ENCODE measurements at places on chromosomes 13 and 19.

- DNase-seq = no peak
These were observed 21.7 kb downstream of the PHF11 start for GRCh38 chr13:49517461-49517860.

GRCh38 chr13:110937511-110938285 is 22.8 kb upstream of the ANKRD10 start:
- DNase-seq = no peak

GRCh38 chr19:50710094-50710493 is 9.5 kb downstream of the SHANK1 start:
- no peak for DNase-seq

DNA sequence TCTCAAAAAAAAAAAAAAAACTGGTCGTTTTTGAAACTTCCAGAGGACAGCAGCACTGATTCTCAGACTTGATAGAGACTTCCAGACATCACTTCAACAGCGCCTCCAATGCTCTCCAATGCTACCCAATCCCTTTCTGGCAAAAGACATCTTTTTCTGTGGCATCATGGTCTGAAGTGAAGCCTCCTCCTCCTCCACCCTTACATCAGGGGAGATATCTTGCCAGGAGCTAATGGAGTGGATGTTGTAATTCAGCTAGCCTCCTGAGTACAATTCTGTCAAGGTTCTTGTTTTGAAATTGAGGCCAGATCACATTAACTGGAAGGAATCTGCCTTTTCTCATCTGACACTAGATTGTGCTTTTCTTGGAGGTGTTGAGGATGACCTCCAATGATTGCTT is 24.2 kb downstream of the FXYD5 start:
- no peak for DNase-seq

GRCh38 chr19:52662631-52663030 is 24.5 kb upstream of the ZNF83 start:
- DNase-seq = no peak

DNA sequence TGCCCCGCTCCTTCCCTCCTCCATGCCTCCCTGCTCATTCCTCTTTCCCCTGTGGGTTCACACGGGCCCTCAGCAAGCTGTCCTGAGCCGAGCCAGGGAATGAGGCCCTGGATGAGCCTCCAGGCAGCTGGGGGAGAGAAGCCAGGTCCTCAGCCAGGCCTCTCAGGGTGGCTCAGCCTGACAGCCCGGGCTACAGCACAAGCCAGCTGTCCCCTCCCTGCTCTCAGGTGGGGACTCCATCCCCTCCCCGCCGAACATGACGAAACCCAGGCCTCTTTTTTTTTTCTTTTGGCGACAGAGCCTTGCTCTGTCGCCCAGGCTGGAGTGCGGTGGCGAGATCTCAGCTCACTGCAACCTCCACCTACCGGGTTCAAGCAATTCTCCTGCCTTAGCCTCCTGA is 40.0 kb upstream of the MATK start:
- DNase-seq = no peak

DNA sequence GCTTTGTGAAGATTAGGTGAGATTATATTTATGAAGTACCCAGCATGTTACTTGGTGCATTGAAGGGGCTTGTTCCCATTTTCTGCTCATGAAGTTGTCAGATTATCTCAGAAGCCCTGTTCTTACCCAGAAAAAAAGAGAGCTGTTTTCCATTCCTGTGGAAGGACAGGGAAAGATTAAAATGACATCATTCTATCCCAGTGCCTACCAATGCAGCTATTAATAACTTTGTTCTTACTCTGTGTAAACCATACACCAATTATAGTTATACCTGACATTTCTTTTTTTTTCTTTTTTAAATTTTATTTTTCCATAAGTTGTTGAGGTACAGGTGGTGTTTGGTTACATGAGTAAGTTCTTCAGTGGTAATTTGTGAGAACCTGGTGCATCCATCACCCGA is 18.6 kb downstream of the ZNF507 start:
- DNase-seq = no peak

GRCh38 chr13:24292481-24292880 is 16.9 kb upstream of the C1QTNF9 start:
- DNase-seq = no peak

DNA sequence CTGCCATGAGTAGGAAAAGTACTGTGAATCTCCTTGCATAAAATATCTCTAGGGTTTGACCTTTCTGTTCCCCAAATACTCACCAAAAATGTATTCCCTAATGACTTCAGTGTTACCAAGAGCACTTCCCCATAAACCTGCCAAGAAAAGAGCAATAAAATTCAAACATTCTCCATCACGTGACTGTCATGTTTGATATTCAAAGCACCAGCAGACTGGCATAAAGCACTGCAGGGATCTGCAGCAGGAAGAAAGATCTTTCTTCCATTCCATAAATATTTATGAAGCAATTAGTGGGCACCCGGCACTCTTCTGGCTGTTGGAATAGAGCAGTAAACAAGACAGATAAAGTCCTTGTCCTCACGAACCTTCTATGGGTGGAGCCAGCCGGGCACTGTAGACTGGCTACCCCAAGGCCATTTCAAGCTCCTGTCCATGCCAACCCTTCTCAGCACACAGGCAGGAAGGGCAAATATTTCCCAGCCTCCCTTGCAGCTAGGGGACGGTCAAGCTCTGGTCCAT is 20.3 kb downstream of the PLA2G4C start:
- DNase-seq = no peak

DNA sequence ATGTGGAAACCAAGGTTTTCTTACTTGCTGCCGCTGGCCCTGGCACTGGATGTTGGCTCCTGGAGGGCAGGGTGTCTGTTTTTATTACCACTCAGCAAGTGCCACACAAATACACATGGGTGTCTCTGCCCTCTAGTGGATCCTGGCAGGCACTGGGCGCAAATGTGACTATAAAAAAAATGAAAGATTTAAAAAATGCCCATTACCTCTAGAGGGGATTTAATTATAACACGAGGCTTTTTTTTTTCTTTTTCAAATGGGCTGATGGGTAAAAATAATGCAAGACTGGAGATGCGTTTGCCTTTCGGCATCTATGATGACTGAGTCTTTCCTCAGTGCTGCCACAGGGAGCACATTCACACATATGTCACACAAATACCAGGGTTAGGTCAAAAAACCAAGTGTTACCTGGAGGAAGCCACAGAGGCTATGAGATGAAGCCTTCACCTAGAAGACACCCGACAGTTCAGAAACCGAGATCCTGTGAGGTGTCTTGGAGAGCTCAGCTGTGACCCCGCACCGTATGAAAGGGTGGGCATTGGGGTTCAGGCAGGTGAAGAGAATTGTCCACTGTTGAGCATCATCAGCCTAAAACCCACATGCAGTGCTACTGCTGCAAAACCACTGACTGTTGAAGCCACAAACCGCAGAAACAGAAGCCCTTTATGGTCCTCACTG is 25.7 kb downstream of the CHAMP1 start:
- DNase-seq = no peak

- DNase-seq = no peak
These were observed 417.3 kb downstream of the DIAPH3 start for GRCh38 chr13:59746291-59746962.

DNA sequence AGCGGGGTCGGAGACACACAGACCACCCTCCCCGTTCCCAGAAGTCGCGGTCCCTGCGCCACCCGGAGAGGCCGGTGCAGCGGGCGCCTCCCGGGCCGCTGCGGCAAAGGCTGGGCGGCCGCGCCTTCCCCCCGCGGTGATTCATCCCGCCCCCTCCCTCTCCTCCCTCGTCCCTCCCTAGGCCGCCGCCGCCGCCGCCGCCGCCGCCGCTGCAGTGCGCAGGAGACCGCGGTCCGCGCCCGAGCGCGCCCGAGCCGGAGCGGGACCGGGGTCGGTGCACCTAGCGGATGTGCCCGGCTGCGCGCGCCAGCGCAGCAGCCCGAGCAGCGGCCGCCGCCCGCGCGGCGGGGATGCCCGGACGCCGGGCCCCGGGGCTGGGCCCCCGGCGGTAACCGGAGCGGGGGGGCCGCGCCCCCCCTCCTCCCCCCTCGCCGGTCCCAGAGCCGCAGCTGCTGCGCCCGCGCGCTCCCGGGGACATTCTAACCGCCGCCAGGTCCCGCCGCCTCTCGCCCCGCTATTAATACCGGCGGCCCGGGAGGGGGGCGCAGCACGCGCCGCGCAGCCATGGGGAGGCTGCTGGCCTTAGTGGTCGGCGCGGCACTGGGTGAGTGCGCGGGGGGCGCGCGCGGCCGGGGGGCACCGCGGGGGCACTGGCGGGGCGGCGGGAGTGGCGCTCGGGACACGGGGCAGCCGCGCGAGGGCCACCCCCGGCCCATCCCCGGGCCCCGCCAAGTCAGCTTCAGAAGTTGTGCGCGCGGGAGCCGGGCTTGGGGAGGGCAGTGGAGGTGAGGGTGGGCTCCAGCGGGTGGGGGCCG is at the start of gene SCN1B:
SCN1B (plus strand) TSS at position 214 of the 815 bp plus-strand sequence; CDS start at position 565, 351 bp downstream.
- no peak for DNase-seq

- no peak for DNase-seq
These were observed 3.7 kb upstream of the TYROBP start for GRCh38 chr19:35911790-35912189.

- peak; percentile 50 for DNase-seq
These were observed 31.5 kb downstream of the COL4A2 start for GRCh38 chr13:110338441-110339101.

- no peak for DNase-seq
These were observed 48.2 kb downstream of the PIN1 start for GRCh38 chr19:9883231-9883758.

DNA sequence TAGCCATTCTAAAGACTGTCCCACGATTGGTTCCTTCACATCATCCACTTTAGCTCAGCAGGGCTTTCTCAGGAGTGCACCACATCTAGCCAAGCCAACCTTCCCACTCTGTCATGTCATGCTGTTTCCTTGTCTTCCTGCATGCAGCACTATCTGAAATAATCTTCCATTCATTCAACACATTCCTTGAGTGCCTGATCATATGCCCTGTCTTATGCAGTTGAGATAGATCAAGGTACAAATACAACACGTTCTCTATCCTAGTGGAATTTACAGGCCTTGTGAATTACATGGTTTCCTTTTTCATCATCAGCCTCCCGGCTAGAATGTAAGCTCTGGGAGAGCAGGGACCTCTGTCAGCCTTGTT is 6.8 kb upstream of the MRPS31 start:
- DNase-seq = no peak

GRCh38 chr13:103325672-103326071 is 259.5 kb upstream of the SLC10A2 start:
- DNase-seq = no peak

GRCh38 chr13:76271728-76272232 is 614.4 kb downstream of the KCTD12 start:
- no peak for DNase-seq

DNA sequence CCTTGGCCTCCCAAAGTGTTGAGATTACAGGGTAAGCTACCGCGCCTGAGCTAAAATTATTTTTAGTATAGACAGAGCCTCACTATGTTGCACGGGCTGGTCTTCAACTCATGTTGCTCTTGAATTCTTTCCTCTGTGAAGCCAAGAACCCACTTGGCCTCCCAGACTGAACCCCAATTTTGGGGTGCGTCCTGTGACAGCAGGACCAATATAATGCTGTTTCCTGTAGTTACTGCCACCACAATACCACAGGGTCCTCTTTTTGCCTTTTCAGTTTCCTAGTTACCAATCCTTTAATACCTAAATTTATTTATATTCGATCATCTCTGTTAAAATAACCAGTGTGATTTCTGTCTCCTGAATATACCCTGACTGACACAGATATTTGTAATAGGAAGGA is 32.9 kb downstream of the TSKS start:
- DNase-seq = no peak

- no peak for DNase-seq
These were observed 423.8 kb downstream of the KLF5 start for GRCh38 chr13:73482556-73482955.

DNA sequence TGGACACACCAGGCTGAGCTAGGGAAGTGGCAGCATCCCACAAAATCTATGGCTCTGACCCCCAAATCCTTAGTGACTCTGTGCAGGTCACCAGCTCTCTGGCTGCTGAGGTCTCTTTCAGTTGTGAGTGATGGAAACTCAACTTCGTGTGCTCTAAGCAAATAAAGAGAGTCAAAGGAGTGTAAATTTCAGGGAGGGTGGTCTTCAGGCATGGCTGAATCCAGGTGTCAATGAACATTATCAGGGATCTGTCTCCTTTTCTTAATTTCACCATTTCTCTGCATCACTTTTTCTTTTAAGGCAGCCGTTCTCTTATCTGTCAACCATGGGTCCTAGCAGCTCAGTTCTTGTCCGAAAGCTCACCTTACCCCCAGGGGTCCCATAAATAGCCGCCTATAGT is 6.2 kb downstream of the CYP4F12 start:
- DNase-seq = no peak

- DNase-seq = no peak
These were observed 68.7 kb upstream of the CACNA1A start for GRCh38 chr19:13574933-13575332.

DNA sequence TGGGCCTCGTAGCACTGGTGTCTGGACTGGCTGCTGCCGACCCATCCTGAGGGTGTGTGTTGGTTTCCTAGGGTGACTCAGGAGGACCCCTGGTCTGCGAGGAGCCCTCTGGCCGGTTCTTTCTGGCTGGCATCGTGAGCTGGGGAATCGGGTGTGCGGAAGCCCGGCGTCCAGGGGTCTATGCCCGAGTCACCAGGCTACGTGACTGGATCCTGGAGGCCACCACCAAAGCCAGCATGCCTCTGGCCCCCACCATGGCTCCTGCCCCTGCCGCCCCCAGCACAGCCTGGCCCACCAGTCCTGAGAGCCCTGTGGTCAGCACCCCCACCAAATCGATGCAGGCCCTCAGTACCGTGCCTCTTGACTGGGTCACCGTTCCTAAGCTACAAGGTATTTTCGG is 13.8 kb downstream of the TIMM13 start:
- DNase-seq = no peak

DNA sequence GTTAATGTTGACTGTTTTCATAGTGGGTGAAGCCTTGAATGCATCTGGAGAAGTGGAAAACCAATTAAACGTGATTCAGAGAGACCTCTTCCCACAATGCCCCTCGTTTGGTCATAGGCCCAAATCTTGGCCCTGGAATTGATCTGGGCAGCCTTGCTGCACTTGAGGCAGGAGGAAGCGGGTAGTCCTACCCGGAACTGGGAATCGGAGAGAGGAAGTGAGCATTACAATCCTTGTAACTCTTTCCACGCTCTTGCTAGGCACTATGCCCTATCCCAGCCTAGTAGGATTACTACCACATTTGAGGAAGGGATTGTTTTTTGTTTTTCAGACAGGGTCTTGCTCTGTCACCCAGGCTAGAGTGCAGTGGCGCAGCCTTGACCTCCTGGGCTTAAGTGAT is 3.6 kb downstream of the KCNK6 start:
- DNase-seq = no peak

DNA sequence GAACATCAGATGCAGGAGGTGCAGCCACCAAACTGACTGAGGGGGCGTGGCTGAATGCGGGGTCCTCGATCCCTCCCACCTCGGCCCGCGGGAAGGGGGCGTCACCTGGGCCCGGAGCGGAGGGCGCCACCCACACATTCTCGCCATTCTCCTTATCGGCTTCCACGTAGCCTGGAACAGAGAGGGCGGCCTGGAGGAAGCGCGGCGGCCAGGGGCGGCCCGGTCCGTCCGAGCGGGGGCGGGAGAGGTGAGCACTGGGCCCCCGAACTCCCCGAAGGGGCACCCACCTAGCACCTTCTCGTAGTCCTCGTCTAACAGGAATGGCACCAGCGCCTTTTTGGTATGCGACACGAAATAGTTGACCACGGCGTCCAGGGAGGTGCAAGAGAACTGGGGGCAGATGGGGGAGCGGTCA is 11.8 kb downstream of the STAP2 start:
- no peak for DNase-seq

GRCh38 chr13:112970552-112971287 is 1.7 kb downstream of the MCF2L start:
- no peak for DNase-seq
